ENCODE measurements at places on chromosomes 3 and 15.

DNA sequence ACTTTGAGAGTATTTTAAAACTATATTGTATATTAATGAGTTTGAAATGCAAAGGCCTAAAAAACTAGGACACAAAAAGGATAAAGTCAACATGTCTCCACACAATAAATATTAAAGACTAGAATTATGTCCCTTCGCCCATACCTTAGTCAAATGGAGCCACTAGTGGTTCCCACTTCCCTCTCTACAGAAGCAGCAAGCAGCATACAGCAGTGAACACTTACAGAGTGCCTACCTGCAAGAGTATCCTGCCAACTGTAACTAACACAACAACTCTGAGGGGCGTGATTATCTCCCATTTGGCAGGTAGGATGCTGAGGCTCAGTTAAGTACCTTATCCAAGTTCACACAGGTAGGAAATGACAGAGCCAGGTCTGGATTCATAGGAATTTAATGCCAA is 17.2 kb downstream of the DYNC1LI1 start:
- no peak for DNase-seq

DNA sequence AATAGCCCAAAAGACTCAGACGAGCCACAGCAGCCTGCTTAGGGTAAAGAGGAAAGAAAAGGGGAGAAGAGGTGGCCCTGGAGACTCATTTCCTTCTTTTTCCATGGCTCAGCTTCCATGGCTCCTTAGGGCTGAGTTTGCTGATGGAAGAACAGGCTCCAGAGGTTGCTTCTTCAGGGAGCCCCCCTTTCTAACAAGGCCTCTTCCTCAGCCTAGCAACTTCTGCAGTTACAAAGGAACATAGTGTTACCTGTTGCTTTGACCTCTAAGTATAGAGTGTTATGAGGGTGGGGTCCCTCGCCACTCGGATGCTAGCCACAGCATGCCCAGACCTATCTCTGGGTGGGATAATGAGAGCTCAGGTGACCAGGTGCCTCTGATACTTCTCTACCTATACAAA is 43.2 kb upstream of the SPESP1 start:
- DNase-seq, result no peak

DNA sequence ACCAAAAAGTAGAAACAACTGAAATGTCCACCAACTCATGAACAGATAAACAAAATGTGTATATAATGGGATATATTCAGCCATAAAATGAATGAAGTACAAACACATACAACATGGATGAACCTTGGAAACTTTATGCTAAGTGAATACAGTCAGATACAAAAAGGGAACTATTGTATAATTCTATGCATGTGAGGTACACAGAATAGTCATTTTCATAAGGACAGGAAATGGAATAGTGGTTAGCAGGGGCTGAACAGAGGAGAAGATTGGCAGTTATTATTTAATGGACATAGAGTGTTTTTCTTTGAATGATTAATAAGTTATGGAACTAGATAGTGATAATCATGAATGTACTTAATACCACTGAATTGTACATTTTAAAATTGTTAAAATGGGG is 20.0 kb upstream of the TRANK1 start:
- no peak for DNase-seq

GRCh38 chr15:63388511-63388910 is 6.9 kb upstream of the CA12 start:
- DNase-seq, result no peak

- DNase-seq, result no peak
Measured at GRCh38 chr3:12894629-12895028, 53.3 kb upstream of the RPL32 start.

DNA sequence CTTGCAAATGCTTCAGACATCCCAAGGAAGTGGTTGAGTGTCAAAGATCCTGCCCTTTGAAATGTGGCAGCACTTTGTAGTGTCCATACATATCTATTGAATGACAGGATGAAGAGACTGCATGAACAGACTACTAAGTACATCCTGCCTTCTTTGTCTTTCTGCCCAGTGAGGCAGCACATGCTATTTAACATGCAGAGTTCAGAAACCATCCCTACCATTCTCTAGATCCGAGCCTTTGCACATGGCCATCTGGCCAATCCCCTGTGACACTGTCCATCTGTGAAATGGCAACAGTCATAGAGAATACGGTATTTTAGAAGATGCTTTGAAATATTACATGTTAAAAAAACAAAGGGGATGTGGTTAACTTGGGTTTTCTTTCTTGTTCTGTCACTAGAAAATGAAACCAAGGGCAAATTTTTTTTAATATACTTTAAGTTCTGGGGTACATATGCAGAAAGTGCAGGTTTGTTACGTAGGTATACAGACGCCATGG is 519.6 kb downstream of the NTRK3 start:
- DNase-seq, result no peak

DNA sequence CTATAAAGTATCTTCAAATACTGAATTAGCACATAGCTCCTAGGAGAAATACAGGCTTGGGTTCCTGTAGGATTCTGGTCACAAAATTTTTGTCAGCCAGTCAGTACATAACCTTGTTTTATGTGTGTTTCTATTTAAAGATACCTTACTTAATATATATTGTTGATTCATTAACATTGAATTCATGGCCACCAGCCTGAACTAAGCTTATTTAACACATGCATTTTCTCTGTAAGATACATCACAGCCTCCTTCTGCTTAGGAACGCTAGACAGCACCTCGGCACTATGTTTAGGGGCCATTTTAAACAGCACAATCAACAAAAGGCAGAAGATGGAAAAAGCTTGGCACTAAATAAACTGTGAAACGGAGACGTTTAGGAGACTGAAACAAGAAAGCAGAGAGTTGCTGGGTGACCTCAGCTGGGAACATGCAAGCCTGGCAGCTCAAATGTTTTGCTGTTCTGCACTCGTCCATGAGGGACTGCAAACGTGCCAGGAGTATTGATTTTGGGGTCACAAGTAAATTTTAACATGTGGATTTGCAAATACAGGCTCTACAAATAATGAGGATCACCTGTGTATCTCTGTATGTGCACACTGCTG is 432.2 kb upstream of the TPM1 start:
- DNase-seq, result no peak

DNA sequence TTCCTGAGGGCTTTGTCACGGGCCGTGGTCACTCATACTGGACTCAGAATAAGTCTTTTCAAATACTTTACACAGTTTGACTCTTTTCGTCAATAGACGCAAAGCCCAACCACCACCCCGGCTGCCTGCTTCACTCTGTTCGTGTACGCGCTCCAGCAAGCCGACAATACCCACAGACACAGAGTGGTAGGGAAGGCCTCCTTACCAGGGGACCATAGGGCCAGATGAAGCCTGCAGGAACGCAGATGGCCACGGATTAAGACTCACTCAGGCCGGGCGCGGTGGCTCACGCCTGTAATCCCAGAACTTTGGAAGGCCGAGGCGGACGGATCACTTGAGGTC is 29.7 kb downstream of the EFCAB12 start:
- no peak for DNase-seq

DNA sequence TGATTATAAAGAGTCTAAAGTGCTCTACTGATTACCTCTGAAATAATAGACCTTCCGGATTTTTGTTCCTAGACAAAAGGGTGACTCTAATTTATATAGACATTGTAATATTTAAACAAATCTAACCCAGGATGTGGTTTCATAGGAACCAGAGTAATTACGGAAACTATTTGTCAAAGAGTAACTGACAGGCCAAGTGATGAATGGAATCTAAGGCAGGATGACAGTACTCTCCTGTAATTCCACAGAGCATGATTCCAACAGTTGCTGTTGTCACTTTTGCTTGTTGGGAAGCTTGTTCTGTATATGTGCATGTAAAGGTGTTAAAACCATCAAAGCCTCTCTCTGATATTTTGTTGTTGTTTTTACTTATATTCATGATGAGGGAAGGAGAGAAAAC is 1141.0 kb downstream of the IGSF11 start:
- DNase-seq, result no peak

- DNase-seq, result peak; percentile 80
Measured at GRCh38 chr15:85649372-85649771, 145.4 kb downstream of the KLHL25 start.

- DNase-seq, result peak; percentile 54
Measured at GRCh38 chr3:150177673-150178381, 207.1 kb upstream of the PFN2 start.

DNA sequence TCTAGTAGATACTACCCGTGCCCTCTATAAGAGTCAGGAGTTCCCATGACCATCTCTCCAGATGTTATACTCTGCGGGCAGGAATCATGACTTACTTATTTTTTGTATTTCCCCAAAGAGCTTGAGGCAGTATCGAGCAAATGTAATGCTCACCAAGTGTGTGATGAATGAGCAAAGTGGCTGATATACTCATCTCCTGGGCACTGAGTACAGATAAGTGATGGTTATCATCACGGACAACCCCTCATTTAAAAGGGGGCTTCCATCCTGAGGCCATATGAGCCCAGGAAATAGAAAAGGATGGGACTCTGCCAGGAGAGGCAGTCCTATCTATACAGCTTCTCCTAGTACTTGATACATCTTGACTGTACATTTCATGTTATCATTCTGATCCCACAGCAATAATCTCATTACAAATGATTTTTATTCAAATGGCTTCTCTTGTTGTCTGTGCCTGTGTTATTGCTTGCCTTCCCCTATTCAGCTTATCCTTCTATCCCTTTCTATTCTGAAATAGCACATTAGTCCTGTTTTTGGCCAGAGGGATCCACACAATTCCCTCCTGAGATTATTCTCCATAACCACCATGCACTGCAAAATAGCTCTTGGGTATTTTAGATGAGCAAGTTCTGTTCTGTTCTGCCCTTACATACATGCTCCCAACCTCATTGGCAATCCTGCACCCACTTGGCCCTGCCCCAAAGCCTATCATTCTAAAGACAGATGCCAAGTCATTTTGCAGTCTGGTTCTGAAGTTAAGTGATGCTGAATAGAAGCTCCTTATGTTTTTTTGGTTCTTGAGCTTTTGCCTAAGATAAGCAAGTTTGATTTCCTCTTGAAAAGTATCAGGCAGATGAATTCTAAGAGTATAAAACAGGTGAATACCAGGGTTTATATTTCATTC is 48.0 kb upstream of the MRPL3 start:
- DNase-seq, result no peak

- DNase-seq, result no peak
Measured at GRCh38 chr15:78944669-78945407, at the start of gene CTSH. Gene CTSH, minus strand, starts transcription at chr15:78945046. Its CDS starts 65 bp downstream, at chr15:78944981.

DNA sequence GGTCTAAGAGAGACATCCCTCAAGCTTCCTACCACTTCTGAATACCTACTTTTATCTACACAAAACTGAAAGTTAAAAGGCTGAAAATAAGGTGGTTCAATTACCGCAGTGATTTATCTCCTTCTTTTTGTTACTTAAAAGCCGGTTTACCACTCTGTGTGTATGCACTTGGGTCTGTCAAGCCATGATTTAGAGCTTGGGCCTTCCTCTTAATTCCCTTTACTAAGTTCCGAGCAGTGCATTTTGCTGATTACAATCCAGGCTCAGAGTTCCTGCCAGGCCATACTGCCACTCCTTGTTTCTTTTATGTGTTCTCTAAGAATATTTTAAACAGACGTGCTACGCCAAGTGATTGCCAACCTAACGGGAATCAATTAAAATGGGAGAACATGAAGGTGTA is 16.5 kb downstream of the KCTD6 start:
- no peak for DNase-seq

GRCh38 chr3:177904621-177905020 is 631.6 kb upstream of the KCNMB2 start:
- no peak for DNase-seq

GRCh38 chr3:186264608-186265400 is 97.2 kb downstream of the DGKG start:
- DNase-seq, result no peak

DNA sequence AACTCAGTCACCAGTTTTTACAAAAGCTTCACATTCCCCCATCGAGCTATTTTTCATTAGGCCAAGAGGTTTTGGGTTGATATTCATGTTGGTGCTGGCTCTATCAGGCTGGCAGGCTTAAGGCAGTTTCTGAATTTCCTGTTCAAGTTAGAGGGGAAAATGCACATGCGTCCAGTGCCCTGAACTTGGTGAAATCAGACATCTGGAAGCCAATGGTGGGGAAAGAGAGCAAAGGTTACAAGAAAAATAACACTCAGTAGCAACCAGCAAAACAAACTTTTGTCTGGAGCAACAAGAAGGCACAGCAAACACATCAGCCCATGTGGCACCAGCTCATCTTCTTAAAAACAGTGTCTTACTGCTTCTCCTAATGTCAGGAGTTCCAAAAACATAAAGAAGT is 155.6 kb upstream of the TSC22D2 start:
- DNase-seq, result no peak

DNA sequence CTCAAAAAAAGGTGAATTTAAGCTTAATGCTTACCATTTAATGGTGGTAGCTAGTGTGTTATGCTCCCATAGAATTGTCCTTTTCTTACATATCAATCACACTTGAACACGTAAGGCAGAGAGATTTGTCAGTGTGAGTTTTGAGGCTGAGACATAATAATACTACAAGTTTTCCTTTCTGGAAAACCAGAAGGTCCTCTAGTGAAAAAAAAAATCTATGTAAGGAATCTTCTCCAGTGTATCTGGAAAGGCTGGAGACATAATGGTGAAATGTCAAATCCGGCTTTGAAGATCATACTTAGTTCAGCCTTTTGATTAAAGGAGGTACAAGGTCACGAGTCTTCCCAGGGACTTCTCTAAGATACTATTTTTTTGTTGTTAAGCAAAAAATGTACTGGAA is 3.4 kb downstream of the TSC22D2 start:
- no peak for DNase-seq

- no peak for DNase-seq
Measured at GRCh38 chr15:96261575-96262034, 68.9 kb upstream of the NR2F2 start.

DNA sequence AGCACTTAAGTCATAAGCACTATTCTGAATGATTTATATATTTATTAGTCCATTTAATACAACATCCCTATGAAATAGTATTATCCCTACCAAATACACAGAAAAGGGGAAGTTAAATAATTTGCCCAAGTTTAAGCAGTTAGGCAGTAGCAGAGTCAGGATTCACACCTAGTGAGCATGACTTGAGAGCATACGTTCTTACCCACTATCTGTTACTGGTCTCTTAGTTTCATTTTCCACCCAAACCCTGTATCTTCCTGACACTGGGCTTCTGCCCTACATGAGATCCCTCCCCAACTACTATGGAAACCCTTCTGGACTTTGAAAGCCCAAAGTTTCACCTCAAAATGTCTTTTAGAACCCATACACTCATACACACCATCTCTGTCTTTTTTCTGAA is 4.4 kb upstream of the ATOSA start:
- DNase-seq, result no peak

DNA sequence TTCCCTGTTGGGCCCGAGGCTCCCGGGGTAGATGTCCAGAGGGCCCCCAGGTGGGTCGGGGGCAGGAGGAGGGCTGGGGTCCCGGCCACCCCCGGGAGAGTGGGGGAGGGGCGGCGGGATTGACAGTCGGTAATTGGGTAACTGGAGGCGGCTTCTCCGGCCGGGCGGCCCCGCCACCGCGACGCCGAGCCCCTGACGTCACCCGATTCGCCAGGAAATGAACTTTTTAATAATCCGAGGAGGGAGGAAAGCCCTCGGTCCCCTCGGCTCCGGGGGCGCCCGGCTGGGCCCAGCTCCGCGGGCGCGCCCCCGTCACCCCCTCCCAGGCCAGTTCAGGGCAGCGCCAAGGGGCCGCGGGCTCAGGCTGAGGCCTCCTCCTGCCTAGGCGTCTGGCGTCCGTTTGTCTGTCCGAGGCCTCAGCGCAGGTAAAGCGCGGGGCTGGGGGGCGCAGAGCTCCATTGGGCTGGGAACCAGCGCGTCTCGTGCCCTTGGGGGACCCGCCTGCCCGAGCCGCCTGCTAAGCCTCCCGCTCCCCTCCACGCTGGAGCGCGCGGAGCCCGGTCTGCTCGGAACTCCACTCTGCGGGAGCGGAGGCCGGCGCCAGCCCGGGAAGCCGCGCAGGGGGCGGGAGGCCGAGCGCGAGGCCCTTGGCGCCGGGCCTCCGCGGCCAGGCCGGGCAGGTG is 3.9 kb downstream of the GATA2 start:
- no peak for DNase-seq

- DNase-seq, result no peak
Measured at GRCh38 chr3:73540969-73541740, 83.6 kb downstream of the PDZRN3 start.

Measured in skeletal muscle cell (primary cell).